AG09319 (cell line): ENCODE measurements at places on chromosomes 1 and 21.

DNA sequence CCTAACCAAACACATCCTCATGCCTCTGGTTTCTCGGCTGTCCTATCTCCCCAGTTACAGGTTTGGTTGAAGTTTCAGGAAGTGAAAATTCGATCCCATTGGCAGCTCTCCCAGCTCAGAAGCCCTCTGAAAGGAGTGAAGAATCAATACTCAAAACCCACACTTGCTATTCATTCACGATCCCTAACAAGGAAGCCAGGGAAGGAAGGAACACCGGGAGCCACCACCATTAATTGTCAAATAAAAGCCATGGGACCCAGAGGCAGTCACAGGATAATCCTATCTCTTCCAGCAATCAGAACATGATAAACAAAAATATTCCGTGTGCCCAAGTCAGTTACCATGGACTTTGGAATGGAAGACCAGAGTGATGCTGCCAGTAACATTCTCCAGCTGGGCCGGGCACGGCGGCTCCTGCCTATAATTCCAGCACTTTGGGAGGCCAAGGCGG is 7.0 kb downstream of the TMPRSS2 start:
- no peak for DNase-seq

GRCh38 chr1:116003823-116004222 is 27.5 kb downstream of the SLC22A15 start:
- DNase-seq = no peak

DNA sequence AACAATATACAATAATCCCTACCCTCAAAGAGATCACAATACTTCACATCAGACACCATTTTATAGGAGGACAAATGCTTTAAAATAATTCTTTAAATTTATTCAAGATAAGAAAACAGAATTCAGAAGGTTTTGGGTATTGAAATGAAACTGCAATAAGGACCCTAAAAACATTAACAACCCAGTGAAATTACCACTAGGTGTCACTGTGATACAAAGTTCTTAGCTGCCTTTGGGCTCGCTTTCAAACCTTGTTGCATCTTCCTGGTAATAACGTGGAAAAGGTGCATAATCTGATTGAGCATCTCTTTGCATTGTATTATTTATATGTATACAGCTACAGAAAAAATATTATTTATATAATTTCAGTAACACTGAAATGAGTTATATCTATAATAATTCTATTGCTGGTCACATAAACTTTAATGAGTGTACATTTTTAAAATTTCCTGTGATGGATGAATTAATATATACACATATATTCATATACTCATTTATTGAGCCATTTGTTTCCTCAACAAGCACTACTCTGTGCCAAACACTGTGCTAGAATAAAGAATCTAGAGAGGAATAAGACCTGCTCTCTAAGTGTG is 185.2 kb downstream of the FAF1 start:
- peak; percentile 20 for DNase-seq

- peak; percentile 16 for DNase-seq
Measured at GRCh38 chr1:212950243-212951125, at the start of gene VASH2. Gene VASH2 (plus strand): TSS chr1:212950541. CDS start chr1:212951543, 1,002 bp downstream.

DNA sequence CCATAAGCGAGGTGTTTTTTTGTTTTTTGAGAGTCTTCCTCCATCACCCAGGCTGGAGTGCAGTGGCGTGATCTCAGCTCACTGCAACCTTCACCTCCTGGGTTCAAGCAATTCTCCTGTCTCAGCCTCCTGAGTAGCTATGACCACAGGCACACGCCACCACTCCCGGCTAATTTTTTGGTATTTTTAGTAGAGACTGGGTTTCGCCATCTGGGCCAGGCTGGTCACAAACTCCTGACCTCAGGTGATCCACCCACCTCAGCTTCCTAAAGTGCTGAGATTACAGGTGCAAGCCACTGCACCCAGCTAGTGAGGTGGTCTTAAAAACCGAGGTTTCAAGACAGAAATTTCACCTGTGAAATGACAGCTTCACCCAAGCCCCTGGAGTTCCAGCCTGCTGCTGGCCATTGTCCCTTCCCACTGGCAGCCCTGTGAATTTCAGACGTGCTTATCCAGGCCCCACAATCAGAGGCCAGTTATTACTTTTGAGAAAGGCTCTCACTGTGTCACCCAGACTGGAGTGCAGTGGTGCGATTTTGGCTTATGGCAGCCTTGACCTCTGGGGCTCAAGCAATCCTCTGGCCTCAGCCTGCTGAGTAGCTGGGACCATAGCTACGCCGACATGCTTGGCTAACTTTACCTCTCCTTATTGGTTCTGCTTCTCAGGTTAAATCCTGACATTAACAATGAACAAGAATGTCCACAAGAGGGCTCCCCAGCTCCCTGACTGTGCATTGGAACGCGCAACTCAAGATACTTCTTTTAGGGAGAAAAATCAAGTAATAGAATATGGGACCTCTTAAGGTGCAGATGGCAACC is 19.4 kb downstream of the ENO1 start:
- no peak for DNase-seq

GRCh38 chr1:158563853-158564252 is 6.5 kb downstream of the OR6P1 start:
- DNase-seq = no peak

DNA sequence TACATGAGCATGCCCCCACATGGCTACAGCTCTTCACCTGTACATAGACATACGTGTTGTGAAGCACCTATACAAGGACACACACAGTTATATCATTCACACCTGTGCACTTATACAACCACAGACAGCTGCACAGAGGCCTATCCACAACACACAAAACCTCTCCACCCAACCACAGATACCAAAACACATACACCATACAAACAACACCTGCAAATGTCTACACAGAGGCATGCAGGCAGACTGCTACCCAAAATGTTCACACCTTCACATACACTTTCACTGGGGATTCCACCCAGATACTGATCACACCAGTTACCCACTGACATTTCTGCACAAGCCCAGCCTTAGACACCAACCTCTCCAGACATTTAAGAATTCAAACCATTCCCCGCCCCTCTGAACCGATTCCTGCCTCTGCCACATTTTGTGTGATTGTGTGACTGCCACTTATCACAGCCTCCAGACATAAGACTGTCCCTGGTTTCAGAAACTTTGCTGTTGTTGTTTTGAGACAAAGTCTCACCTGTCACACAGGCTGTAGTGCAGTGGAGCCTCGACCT is 2.0 kb downstream of the C1orf232 start:
- no peak for DNase-seq

DNA sequence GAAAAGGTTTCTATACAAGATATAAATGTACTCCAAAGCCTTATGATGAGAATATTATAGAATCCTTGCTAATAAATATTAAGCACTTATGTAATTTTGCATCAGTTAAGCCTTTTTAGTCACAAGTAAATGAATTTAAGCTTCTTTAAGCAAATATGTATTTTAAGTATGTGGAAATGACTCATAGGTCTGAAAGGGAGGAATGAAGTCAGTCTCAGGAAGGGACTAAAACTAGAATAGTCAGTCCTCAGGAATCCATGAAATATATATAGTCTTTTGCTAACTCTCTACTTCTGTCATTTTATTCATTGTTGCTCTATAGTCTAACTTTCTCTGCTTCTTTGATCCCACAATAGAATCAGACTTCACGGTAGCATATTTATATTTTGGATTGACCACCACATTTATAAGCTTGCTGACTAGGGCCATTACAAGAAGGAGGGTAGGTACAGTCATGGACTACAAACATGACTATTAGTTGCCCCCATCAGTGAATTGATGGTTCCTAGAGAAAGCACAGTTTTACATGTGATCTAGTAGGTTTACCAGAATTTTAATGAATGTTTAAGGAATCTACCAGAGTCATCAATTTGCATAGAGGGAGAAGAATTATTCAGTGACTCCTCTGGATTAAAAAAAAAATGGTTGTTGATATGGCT is 20.2 kb upstream of the RABGGTB start:
- DNase-seq = peak; percentile 16

GRCh38 chr21:34799092-34799491 is 130.3 kb downstream of the CLIC6 start:
- no peak for DNase-seq

DNA sequence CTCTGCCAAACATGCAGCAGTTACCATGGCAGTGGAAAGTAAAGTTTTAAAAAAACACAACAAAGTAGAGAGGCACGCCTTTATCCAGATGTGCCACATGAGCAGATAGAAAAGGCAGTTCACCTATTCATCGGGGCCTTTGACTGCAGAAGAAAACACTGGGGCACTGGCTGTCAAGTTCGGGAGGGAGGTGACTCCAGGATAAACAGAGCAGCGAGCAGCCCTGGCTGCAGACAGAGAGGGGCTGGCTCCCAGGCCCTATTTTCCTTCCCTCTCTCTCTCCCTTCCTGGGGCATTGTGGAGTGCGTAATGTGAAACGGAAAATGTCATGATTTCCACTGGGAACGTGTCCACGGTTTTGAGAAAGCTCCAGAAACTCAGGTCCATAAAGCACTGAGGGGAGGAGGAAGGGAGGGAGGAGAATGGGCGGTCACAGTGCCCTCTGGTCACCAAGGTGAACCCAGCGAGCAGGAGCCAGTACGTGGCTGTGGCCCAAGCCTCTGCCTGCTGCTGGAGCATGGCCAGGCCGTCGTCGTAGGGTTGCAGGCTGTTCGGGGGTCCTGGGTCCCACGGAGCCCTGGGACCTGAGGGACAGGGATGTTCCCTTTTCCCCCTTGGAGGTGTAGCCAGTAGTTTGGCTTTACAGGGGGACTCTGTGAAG is 114.7 kb upstream of the IRF2BP2 start:
- no peak for DNase-seq
